Panc1 (cell line): ENCODE measurements at places on chromosomes 1 and 21. TPM values are rescaled to one million over a fixed set of nuclear protein-coding genes. Genes with fewer than 3 reads are reported as not detected.

DNA sequence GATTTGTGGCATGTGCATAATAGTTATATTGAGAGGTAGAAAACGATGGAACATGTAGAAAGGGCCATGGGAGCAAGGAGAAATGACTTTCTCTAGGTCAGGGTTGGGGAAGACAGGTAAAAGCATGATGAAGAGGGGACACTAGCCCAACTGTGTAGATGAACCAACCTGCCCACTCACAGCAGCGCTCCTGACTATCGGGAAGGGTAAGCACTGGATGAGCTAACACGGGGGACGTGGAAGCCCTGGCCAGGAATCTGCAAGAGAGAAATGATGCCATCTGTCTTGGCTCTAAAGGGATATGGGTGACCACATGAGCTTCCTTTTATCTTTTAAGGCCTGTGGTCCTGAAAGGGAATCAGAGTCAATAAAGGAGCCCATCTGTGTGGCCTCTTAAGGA is 36.2 kb upstream of the TMEM125 start:
- no peak for DNase-seq
- no peaks in the 10 kb centered on the region for H3K27me3 ChIP-seq
- H3K4me3 ChIP-seq, result no peak overlapping the region
- H3K4me1 ChIP-seq, result no peaks in the 10 kb centered on the region
- no peaks in the 10 kb centered on the region for H3K36me3 ChIP-seq

GRCh38 chr1:41648844-41649243 is 164.4 kb upstream of the EDN2 start:
- no peaks in the 10 kb centered on the region for H3K36me3 ChIP-seq
- no peak for DNase-seq
- no peaks in the 10 kb centered on the region for H3K27me3 ChIP-seq
- H3K4me3 ChIP-seq, result no peak overlapping the region

- no peaks in the 10 kb centered on the region for H3K27me3 ChIP-seq
- H3K27ac ChIP-seq, result no peak overlapping the region
- no peaks in the 10 kb centered on the region for H3K4me1 ChIP-seq
- no peaks in the 10 kb centered on the region for H3K36me3 ChIP-seq
These were observed 15.6 kb upstream of the ZNF669 start for GRCh38 chr1:247119600-247120407.

DNA sequence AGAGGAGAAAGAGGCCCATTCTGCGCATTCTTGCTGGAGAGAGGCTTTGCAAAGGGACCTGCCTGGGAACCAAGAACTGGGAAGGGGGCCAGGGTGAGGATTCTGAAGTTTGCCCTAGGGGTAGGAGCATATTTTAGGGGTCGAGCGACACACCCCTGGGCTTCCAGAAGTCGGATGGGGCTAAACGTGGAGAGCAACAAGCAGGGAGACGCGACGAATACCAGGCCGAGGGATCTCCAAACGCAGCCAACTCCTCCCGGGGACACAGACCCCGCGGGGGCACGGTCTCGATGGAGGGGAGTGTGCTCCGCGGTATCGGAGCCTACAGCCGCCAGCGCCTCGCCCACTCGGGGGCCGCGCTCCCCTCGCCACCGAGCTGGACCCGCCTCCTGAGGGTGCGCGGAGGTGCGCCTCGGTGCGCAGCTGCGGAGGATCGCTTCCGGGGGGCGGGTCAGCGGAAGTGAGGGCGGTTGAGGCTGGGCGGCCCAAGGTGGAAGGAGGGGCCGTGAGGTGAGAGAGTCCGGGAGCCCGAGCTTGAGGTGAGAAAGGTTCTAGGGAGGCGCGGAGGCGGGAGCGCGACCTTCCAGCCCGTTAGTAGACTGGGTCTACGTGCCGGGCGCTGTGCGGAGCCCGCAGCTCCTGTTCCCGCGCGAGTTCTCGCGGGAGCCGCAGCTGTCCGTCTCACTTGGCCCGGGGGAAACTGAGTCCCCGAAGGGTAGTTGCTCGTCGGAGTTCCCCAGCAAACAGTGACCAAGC is at the start of gene MTFR1L:
Gene MTFR1L, plus strand, starts transcription at position 464 of the 756 bp plus-strand sequence. CDS start 3,151 bp downstream, outside the sequence.
- H3K4me3 ChIP-seq, result peak within 1 kb of the TSS; percentile 94
- H3K36me3 ChIP-seq, result no peaks in the 10 kb centered on the region; the same call in 1 of the 2 replicates
- peaks cover 30% of the 10 kb centered on the region for H3K4me1 ChIP-seq
- no peaks in the 10 kb centered on the region for H3K27me3 ChIP-seq
- peak; percentile 28 for DNase-seq

GRCh38 chr21:41868062-41868710 is 11.0 kb downstream of the PRDM15 start:
- DNase-seq, result no peak
- peaks cover 5% of the 10 kb centered on the region for H3K4me1 ChIP-seq
- H3K27me3 ChIP-seq, result no peaks in the 10 kb centered on the region
- H3K36me3 ChIP-seq, result no peaks in the 10 kb centered on the region
- no peak overlapping the region for H3K27ac ChIP-seq

The IL12RB2 gene
- total RNA-seq, result 0.26 TPM

- no peak for DNase-seq
- H3K27ac ChIP-seq, result no peak overlapping the region
- peaks cover 3% of the 10 kb centered on the region; the same call in 1 of the 2 replicates for H3K4me1 ChIP-seq
These were observed 43.1 kb downstream of the CASZ1 start for GRCh38 chr1:10753299-10753698.

DNA sequence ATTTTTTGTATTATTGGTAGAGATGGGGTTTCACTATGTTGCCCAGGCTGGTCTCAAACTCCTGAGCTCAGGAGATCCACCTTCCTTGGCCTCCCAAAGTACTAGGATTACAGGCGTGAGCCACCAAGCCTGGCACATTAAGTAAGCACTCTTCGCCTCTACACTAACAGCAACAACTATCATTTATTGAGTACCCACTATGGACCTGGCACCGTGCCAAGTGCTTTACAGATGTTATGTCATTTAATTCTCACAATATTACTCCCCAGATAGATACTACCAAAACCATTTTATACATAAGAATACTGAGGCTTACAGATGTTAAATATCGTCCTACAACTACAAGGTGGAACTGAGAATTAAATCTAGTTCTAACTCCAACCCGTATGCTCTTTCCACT is 50.1 kb downstream of the TUT4 start:
- H3K4me3 ChIP-seq, result no peak overlapping the region
- no peak overlapping the region for H3K27ac ChIP-seq
- DNase-seq, result no peak
- no peaks in the 10 kb centered on the region for H3K36me3 ChIP-seq

The AK5 gene
- total RNA-seq, result 3.0 TPM

GRCh38 chr1:175833502-175833901 is 90.1 kb upstream of the TNR start:
- H3K4me3 ChIP-seq, result no peak overlapping the region
- H3K27ac ChIP-seq, result no peak overlapping the region
- no peak for DNase-seq
- H3K27me3 ChIP-seq, result no peaks in the 10 kb centered on the region
- H3K4me1 ChIP-seq, result no peaks in the 10 kb centered on the region

The CFAP57 gene
- total RNA-seq, result 0.69 TPM

The C4BPA gene
- 0.26 TPM for total RNA-seq

DNA sequence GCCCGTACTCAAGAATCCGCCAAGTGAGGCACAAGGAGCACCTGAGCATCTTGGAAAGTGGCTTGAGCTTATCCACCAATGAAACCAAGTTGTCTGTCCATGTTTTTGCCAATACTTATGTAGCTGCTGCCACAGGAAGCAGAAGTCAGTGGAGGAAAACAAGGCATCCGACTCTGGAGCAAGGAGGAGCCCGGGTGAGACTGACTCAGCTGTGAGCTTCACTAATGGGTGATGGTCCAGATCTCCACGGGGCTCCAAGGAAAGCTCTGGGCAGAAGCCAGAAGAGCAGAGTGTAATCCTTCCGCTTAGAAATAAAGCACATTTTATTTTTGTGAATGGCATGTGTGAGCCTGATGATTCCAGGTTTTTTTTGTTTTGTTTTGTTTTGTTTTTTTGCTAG is 12.3 kb upstream of the SSR2 start:
- no peaks in the 10 kb centered on the region for H3K4me1 ChIP-seq
- no peak for DNase-seq
- H3K27me3 ChIP-seq, result no peaks in the 10 kb centered on the region
- no peak overlapping the region for H3K27ac ChIP-seq

DNA sequence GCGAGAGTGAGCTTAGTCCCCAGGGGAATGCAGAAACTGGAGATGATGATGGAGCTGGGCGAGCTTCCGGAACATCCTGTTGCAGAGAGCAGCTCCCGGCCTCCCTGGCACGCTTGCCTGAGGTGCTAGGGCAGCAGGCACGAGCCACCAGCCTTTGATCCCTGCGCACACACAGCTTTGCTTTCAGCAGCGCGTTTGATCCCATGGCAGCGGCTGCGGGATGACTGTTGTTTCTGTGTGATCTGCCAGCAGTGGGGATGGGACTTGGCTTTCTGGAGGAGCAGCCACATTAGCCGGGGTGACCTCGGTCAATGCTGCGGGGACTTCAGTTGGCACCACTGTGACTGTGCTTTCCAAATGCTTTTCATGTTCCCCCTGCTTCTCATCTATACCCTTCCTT is 193.2 kb downstream of the KAZN start:
- H3K4me3 ChIP-seq, result no peak overlapping the region
- no peaks in the 10 kb centered on the region for H3K36me3 ChIP-seq
- H3K4me1 ChIP-seq, result no peaks in the 10 kb centered on the region
- peaks cover 5% of the 10 kb centered on the region; the same call in 1 of the 2 replicates for H3K27me3 ChIP-seq
- no peak overlapping the region for H3K27ac ChIP-seq

- H3K4me3 ChIP-seq, result no peak overlapping the region
- peak overlapping the region; percentile 95 for H3K27ac ChIP-seq
- no peak for DNase-seq
- no peaks in the 10 kb centered on the region for H3K36me3 ChIP-seq
- no peaks in the 10 kb centered on the region for H3K27me3 ChIP-seq
- H3K4me1 ChIP-seq, result peaks cover 14% of the 10 kb centered on the region
These were observed 35.9 kb downstream of the CSF1 start for GRCh38 chr1:109946511-109946910.

- no peak overlapping the region for H3K4me3 ChIP-seq
- H3K27ac ChIP-seq, result no peak overlapping the region
- no peak for DNase-seq
- no peaks in the 10 kb centered on the region for H3K36me3 ChIP-seq
- no peaks in the 10 kb centered on the region for H3K27me3 ChIP-seq
These were observed 126.5 kb downstream of the CRYAA start for GRCh38 chr21:43295066-43295958.

- no peaks in the 10 kb centered on the region for H3K27me3 ChIP-seq
- H3K27ac ChIP-seq, result no peak overlapping the region
- H3K4me1 ChIP-seq, result no peaks in the 10 kb centered on the region
- no peaks in the 10 kb centered on the region for H3K36me3 ChIP-seq
These were observed 47.6 kb upstream of the RAP1A start for GRCh38 chr1:111571987-111572386.

The SYT2 gene
- 0.03 TPM for total RNA-seq

The SLC9C2 gene
- not detected for total RNA-seq

DNA sequence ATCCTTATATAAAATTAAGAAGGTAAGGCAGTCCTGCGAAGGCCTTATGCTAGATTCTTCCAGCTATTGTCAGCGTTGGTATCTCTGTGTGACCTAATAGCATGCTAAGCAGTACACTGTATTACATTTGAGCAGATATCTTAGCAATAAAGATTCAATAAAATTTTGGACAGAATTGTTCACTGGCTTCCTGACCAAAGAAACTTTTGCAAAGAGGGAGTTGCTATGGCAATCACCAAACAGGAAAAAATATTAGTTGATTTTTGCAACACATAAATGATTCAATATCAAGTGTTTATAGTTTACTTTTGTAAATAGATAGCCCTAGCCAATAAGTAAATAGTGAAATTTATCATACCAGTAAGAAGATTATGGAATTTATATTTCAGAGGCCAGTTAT is 31.0 kb upstream of the PLEKHO1 start:
- H3K27ac ChIP-seq, result no peak overlapping the region
- H3K36me3 ChIP-seq, result no peaks in the 10 kb centered on the region
- H3K4me1 ChIP-seq, result no peaks in the 10 kb centered on the region
- H3K27me3 ChIP-seq, result no peaks in the 10 kb centered on the region
- DNase-seq, result no peak
- H3K4me3 ChIP-seq, result no peak overlapping the region

- H3K36me3 ChIP-seq, result no peaks in the 10 kb centered on the region; the same call in 1 of the 2 replicates
- no peaks in the 10 kb centered on the region for H3K27me3 ChIP-seq
- peaks cover 15% of the 10 kb centered on the region for H3K4me1 ChIP-seq
- H3K4me3 ChIP-seq, result peak within 1 kb of the TSS; percentile 86
- DNase-seq, result no peak
- peak within 1 kb of the TSS; percentile 76 for H3K27ac ChIP-seq
These were observed at the start of gene SLC6A9 for GRCh38 chr1:44031252-44032169. TSS of gene SLC6A9 (minus strand) at chr1:44031462. CDS start at chr1:44024277, 7,185 bp downstream.

- H3K27me3 ChIP-seq, result no peaks in the 10 kb centered on the region
- H3K36me3 ChIP-seq, result peaks cover 16% of the 10 kb centered on the region
- no peak overlapping the region for H3K27ac ChIP-seq
- no peak for DNase-seq
These were observed 117.1 kb upstream of the IFFO2 start for GRCh38 chr1:19073311-19074186.

The A3GALT2 gene
- not detected for total RNA-seq
